H1 (cell line): ENCODE measurements at places on chromosomes 7 and 10. TPM values are rescaled to one million over a fixed set of nuclear protein-coding genes. Genes with fewer than 3 reads are reported as not detected.
A peak's percentile ranks its signal among the peaks of the same experiment; 100 is the strongest.

BCAP29 gene
- 18.1 and 18.2 TPM in 2 replicates for total RNA-seq

TMEM236 gene
- 0.07 and 0.11 TPM in 2 replicates for total RNA-seq

ZNF503 gene
- total RNA-seq: 0.13 and 0.27 TPM in 2 replicates

ANKRD30A gene
- total RNA-seq: not detected in 2 replicates

DNA sequence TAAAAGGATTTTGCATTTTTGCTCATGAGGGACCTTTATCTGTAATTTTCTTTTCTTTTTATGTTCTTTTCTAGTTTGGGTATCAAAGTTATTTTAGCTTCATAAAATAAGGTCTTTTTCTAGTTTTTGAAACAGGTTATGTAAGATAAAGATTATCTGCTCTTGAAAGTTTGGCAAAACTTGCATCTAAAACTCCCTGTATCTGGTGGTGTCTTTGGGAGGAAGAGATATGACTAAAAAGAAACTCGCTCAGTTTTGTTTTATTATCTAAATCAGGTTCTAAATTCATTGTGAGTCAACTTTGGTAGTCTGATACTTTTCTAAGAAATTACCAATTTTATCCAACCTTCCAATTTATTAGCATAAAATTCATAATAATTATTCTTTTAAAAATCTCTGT is 55.1 kb downstream of the VCL start:
- H3K27me3 ChIP-seq: no peaks in the 10 kb centered on the region
- no peak for DNase-seq
- H3K4me1 ChIP-seq: no peaks in the 10 kb centered on the region; the same call in 1 of the 2 replicates
- no peaks in the 10 kb centered on the region for H3K36me3 ChIP-seq
- no peak overlapping the region for H3K27ac ChIP-seq

DNA sequence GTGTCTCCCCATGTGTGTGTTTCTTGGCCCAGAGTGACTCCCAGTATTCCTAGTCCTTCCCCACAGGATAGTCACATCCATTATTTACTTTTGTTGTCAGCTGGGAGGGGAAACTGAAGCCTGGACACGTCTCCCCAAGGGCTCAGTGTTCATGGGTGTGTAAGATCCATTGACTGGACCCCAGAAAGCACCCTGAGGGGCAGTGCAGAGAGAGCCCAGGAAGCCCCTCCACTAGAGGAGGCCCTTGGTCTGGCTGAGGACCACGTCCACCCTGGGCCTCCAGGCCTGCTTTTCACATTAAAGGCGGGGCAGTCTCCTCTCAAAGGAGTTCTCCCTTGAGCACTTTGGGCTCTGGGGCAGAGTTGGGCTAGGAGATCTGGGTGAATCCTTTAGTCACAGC is 21.3 kb downstream of the ZNF783 start:
- H3K4me3 ChIP-seq: no peak overlapping the region
- H3K36me3 ChIP-seq: no peaks in the 10 kb centered on the region
- no peaks in the 10 kb centered on the region for H3K4me1 ChIP-seq
- no peak for DNase-seq

DNA sequence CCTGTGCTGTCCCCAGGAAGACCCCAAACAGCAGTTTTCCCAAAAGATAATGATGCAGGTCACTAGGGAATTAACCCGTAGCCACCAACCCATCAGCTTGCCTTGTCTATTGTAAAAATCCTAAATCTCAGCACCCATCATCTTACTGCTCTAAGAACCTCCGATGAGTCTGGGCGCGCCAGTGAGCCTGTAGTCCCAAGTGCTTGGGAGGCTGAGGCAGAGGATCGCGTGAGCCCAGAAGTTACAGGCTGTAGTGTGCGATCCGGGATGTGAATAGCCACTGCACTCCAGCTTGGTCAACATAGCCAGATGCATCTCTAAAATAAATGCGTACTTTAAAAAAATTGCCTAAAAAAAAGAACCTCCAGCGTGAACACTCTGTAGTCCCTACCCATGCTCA is 951 bp downstream of the AS3MT start:
- no peaks in the 10 kb centered on the region for H3K27me3 ChIP-seq
- no peak overlapping the region for H3K27ac ChIP-seq
- DNase-seq: no peak
- no peaks in the 10 kb centered on the region for H3K36me3 ChIP-seq
- H3K4me1 ChIP-seq: no peaks in the 10 kb centered on the region
- H3K4me3 ChIP-seq: peak overlapping the region; percentile 68

DNA sequence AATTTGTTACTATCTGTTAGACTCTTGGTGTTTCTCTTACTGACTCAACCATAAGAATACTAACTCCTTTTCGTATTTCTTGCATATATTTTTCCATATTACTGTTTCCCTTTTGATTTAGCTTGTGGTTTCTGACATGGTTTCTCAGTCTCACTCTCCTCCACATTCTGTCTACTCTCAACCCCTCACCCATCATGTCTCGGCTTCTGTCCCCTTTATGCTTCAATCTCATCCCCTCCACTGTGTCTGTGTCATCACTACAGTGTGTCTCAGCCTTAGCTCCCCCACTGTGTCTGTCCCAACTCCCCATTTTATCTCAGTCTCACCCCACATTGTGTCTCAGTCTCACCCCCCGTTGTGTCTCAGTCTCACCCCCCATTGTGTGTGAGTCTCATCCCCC is 126.9 kb downstream of the VIPR2 start:
- H3K36me3 ChIP-seq: no peaks in the 10 kb centered on the region
- no peak overlapping the region for H3K4me3 ChIP-seq
- H3K27ac ChIP-seq: no peak overlapping the region
- H3K4me1 ChIP-seq: no peaks in the 10 kb centered on the region

DNA sequence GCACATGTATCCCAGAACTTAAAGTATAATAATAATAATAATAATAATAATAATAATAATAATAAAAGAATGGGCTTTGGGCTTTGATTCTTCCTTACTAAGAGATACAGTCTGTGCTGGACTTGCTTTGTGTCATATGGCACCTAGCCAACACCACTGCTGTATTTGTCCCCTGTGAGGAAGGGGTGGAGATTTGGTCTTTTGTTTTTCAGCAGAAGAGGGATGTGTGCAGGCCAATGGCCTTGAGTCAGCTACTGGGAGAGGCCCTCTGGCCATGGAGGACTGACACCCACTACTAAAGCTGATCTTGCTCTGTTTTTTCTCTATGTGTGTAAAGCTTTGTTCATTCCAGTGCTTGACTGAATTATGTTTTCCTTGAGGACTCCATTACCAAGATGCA is 573.0 kb upstream of the PCDH15 start:
- no peaks in the 10 kb centered on the region for H3K36me3 ChIP-seq
- H3K27me3 ChIP-seq: no peaks in the 10 kb centered on the region
- H3K4me3 ChIP-seq: no peak overlapping the region
- no peak for DNase-seq

- no peaks in the 10 kb centered on the region for H3K36me3 ChIP-seq
- H3K27me3 ChIP-seq: no peaks in the 10 kb centered on the region
- H3K4me3 ChIP-seq: no peak overlapping the region
- H3K27ac ChIP-seq: no peak overlapping the region
- H3K4me1 ChIP-seq: peaks cover 5% of the 10 kb centered on the region
- DNase-seq: no peak
Measured at GRCh38 chr10:123908379-123908778, 16.8 kb upstream of the CPXM2 start.

GRCh38 chr7:41879403-41879802 is 176.5 kb upstream of the INHBA start:
- H3K27ac ChIP-seq: no peak overlapping the region
- no peaks in the 10 kb centered on the region for H3K36me3 ChIP-seq
- H3K27me3 ChIP-seq: no peaks in the 10 kb centered on the region
- no peak for DNase-seq
- H3K4me3 ChIP-seq: no peak overlapping the region

GRCh38 chr7:2968176-2968575 is 75.5 kb downstream of the CARD11 start:
- no peaks in the 10 kb centered on the region for H3K36me3 ChIP-seq
- no peaks in the 10 kb centered on the region for H3K4me1 ChIP-seq
- H3K27me3 ChIP-seq: no peaks in the 10 kb centered on the region
- no peak overlapping the region for H3K4me3 ChIP-seq
- no peak for DNase-seq
